ENCODE measurements at places on chromosomes 16 and 17.

- no peak for DNase-seq
Measured at GRCh38 chr16:54173490-54173889, 113.1 kb downstream of the IRX3 start.

DNA sequence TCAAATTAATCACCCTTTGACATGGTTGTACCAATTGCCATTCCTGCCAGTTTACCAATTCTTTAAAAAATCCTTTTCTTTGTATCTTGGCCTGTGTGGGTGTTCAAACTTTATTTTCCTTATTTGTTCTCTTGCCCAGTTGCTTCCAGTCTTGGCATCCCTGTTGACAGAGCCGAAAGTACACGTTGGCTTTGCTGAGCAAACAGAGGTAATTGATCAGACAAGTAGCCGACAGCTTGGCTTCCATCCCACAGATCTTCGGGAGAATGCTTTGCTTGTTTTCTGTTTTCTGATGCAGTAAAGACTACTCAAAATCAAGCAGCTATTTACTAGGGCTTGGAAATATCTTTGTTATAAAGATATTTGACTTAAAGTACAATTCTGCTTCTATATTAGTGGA is 506.8 kb upstream of the SALL1 start:
- DNase-seq, result no peak

DNA sequence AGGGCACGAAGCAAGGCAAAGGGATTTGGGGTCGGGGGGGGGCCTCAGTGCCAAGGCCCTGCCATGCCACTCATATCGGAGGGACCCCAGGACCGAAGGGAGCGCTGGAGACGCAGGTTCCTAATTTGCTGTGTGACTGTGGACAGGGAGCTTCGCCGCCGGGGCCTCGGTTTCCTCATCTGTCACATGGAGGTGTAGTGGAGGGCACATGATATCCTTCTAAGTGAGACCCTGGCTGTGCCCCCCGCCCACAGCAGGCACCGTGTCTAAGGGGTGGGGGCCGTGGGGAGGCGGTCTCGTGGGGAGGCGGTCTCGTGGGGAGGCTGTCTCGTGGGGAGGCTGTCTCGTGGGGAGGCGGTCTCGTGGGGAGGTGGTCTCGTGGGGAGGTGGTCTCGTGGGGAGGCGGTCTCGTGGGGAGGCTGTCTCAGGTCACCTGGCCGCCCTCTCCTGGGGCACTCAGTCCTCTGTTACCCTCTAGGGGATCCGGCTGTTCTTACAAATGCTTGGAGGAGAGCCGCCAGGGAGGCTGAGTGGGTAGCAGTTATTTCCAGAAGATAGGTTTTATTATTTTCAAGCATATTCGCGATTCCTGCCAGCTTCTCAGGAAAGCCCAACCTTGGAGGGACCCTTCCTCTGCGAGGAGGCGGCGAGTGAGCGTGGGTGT is 205.0 kb downstream of the NTN1 start:
- no peak for DNase-seq

DNA sequence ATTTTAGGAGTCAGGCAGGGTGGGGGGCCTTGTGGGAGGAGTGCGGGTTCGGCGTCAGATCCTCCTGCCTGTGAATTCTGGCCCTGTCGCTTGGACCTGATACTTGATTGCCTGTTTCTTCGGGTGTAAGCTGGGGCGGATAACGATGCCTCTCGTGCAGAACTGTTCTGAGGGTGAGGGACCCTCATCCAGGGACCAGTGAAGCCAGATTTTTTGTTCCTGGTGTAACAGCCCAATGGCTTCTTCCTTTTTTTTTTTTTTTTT is 1.3 kb downstream of the TBCD start:
- DNase-seq, result no peak

GRCh38 chr16:67862623-67863583 is 9.9 kb upstream of the EDC4 start:
- no peak for DNase-seq

GRCh38 chr16:74123195-74123594 is 173.4 kb upstream of the PSMD7 start:
- no peak for DNase-seq

GRCh38 chr17:1423456-1424135 is 23.6 kb upstream of the YWHAE start:
- DNase-seq, result no peak

DNA sequence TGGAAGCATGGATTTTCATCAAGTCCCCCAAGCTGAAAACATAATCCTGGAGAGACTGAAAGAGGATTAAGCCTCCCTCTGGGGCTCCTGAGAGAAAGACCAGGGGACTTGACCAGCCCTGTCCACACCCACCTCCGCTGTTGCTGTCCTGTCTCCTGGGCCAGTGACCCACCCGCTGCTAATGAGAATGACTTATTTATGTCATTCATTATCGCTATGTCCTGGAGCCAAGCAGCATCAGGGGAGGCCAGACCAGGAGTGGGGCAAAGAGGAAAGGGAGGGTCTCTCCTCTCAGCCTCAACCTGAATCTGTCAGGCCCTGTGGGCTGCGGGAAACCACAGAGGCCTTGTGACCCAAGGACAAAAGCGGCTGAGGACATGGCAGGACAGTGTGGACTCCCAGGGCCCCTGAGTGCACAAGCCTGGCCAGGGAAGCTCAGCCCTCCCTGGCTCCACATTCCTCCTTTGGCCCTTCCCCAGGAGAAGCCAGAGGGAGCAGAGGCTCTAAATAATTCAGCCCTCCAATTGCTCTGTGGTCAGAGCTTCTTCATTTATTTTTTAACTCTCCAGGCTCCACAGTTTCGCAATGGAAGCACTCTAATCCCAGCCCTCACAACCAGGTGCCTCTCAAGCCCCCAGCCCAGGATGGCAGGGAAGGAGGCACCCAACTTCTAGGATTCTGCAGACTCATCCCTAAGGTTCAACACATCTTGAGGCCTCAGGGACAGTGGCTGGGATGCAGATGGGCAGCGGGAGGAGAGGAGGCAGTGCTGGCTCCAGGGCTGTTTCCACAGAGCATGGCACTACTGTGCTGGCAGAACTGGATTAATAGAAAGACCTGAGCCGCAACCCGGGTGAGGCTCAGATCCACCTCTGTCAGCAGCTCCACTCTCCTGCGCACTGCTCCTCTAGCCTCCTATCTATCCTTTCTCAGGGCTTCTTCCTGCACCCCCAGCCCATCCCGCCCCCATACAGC is 19.1 kb downstream of the CUEDC1 start:
- no peak for DNase-seq

DNA sequence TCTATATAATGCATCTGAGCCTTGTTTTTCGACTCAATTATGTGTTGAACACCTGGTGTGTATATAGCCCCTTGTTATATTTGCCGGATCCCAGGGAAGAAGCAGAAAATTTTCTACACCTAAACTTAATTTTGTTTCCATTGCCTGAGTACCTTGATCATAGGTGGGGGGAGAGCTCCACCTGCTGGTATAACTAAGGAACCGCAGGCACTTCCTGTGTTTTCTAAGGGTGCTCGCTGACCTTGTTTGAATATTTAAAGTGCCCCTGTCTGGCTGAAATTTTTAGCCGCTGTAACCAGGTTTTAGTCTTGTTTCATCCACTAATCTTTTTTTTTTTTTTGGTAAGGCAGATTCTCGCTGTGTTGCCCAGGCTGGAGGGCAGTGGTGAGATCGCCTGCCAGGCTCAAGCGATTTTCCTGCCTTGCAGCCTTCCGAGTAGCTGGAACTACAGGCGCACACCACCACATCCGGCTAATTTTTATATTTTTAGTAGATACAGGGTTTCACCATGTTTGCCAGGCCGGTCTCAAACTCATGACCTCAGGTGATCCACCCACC is 6.5 kb upstream of the NUBP1 start:
- DNase-seq, result peak; percentile 54

GRCh38 chr17:48246612-48247011 is 139.0 kb downstream of the SNX11 start:
- DNase-seq, result no peak

DNA sequence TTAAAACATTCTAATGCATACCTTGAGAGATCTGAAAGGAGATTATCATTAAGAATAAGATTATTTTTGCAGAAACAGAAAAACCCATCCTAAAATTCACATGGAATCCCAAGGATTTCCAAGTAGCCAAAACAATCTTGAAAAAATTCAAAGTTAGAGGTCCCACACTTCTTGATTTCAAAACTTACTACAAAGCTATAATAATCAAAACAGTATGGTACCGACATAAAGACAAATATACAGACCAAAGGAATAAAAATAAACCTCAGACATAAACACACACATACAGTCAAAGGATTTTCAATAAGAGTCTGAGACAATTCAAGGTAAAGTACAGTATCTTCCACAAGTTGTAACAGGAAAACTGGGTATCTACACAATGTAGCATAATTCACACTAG is 16.2 kb downstream of the C16orf87 start:
- DNase-seq, result no peak

DNA sequence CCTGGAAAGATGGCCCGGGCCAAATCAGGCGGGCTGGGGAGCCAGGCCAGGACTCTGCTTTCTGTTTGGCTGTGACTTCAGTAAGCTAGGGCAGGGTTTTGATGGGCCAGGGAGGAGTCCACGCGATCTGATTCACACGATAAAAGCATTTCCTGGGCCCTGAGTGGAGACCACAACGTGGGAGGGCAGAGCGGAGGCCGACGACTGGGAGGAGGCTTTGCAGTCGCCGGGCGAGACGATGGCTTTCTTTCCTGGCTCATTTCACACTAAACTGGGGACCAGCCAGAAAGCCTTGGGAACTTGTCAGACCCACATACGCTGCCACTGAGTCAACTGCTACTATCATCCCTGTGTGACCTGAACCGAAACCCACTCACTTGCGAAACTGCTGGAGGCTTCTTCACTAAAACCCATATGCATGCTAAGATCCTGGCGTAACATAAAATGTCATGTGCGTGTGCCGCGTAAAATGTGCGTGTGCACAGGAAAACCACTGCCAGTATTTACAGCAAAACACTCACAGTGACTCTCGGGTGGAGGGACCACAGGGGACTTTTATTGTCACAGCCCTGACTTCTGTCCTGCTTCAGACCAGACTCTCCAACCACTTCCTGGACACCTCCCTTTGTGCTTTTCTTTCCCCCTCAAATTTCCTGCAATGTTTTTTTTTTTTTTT is 14.2 kb upstream of the RHBDF2 start:
- DNase-seq, result peak; percentile 73

- DNase-seq, result no peak
Measured at GRCh38 chr17:81139428-81139827, 25.9 kb upstream of the PVALEF start.

- DNase-seq, result no peak
Measured at GRCh38 chr17:17081304-17081940, 39.2 kb downstream of the MPRIP start.

GRCh38 chr17:44738214-44738906 is 20.4 kb upstream of the ADAM11 start:
- no peak for DNase-seq

GRCh38 chr17:27602721-27603420 is 28.1 kb upstream of the LGALS9 start:
- peak; percentile 73 for DNase-seq

- no peak for DNase-seq
Measured at GRCh38 chr17:55734128-55734781, 11.6 kb upstream of the TMEM100 start.

DNA sequence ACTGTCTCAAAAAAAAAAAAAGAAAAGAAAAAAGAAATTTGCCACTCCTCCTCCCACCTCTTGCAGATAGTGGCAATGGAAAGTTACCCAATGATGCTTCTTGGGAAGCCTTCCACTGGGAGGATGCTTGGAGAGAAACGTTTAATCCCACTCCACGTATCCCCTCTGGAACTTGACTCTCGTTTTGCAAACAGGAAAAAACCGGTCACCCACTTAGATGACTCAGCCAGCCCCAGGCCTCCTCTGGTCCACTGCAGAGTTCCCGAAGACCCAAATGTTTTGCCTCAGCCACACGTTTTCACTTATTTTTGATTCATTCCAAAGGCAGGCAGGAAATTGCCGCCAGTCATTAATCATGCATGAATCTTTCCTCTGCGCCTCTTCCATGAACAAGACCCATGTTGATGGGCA is 9.3 kb upstream of the TNFRSF17 start:
- DNase-seq, result no peak

- no peak for DNase-seq
Measured at GRCh38 chr16:20867585-20867984, 32.6 kb downstream of the DCUN1D3 start.

DNA sequence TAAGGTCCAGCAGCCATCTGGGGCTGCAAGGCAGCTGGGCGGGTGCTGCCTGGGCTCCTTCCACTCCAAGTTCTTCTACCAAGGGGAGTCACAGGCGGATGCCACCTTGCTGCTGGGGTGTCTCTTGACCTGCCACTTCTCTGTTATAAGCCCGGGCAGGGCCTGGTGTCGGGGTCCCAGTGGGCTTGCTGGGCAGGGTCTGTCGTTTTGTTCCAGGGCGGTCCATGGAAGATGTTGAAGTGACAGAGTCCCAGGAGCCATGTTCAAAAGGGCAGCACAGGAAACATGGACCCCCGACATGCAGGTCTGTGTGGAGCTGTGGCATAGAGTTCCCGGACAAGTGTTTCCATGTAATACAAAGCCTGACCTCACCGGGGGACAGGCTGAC is 91.1 kb downstream of the TNFRSF13B start:
- no peak for DNase-seq

DNA sequence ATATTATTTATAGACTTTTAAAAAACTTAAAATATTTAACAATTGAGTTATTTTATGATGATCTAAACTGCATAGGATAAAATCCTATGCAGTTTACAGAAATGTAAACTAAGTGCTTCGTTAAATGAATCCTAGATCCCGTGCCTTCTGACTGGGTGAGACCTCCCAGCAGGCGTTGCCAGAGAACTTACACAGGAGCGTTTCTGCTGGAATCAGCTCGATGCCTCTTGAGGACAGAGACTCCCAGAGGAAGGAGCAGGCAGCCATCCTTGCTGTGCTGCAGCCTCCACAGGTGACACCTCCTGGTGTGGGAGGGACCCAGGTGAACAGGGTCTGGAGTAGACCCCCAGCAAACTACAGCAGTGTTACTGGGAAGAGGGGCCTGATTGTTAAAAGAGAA is 160.4 kb downstream of the WWOX start:
- DNase-seq, result no peak

DNA sequence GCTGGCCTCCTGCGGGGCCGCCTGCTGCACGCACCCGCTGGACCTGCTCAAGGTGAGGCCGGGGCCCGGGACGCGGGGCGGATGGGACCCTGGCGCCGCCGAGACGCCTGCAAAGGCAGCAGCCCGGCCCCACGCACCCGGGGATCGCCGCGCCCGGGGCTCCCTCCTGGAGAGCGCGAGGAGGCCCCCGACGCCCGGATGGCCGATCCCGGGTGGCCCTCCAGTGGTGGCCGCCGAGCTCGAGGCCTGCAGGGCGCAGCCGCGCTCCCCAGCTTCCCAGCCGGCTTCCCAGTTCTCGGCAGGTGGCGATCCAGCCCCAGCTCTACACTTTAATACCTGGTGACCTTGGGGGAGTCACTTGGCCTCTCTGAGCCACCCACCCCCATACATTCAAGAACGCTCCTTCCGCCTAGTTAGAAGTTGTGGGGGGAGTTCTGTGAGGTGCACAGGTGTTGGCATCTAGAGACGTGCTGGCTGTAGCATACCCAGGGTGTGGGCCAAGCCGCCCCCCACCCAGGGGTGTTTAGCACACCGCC is 452 bp downstream of the SLC25A10 start:
- no peak for DNase-seq

DNA sequence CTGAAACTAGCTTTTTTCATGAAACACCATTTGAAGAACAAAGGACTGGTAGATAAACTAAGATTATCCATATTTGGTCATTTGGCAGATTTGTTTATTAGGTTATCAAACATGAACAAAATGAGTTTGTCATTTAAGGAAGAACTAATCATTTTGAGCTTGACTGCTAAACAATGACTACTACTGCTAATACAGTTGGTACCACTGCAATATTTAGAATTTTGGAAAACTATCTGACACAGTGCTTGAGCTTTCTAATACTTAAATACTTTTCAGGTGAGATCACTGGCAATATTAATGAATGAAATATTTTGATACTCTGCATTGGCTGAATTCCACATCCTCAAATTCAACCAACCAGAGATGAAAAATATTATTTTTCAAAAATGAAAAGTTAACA is 47.2 kb downstream of the MED13 start:
- DNase-seq, result no peak

Measured in T-helper 9 cell (primary cell).